ENCODE measurements at places on chromosomes 3 and 15.
A peak's percentile ranks its signal among the peaks of the same experiment; 100 is the strongest.

GRCh38 chr15:52227456-52227855 lies 36.3 kb upstream of the GNB5 start:
- peak; percentile 51 for DNase-seq

DNA sequence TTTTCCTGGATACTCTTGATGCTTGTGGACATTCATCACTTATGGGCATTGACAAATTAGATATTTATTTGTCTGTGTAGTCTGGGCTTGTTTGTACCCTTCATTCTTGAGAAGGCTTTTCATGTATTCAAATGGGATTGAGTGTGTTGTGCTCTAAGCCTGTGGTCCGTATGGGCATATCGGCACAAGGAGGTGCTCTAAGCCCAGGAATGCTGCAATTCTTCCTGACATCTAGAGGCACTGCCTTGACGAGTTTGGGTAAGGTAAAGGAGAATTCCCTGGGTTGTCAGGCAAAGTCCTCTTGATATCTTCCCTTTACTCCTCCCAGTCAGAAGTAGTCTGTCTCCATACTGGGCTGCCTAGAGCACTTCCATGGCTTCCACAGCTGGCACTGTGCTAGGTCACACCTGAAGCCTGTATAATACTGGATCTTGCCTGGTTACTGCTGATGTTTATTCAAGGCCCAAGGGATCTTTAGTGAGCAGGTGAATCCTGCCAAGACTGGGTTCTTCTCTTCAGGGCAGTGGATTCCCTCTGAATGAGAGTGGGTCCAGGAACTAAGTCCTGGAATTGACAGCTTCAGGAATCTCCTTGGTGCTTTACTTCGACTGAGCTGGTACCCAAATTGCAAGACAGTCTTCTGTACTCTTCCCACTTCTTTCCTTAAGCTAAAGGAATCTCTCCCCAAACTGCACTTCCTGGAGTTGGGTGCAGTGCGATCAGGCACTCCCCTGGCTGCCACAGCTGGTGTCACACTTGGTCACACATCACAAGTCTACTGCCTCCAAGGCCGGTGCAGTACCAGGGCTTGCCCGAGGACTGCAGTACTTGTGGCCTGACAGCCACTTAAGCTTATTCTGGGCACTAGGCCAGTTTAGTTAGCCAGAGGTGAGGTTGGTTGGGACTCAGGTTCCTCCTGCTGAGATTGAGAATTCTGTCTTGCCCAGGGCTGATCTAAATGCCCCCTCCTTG lies 46.0 kb downstream of the GALK2 start:
- no peak for DNase-seq

- no peak for DNase-seq
Measured at GRCh38 chr15:78492872-78493271, 14.5 kb upstream of the HYKK start.

- no peak for DNase-seq
Measured at GRCh38 chr3:39733804-39734203, 75.6 kb upstream of the MYRIP start.

- no peak for DNase-seq
Measured at GRCh38 chr3:50630877-50631276, 13.9 kb downstream of the MAPKAPK3 start.

DNA sequence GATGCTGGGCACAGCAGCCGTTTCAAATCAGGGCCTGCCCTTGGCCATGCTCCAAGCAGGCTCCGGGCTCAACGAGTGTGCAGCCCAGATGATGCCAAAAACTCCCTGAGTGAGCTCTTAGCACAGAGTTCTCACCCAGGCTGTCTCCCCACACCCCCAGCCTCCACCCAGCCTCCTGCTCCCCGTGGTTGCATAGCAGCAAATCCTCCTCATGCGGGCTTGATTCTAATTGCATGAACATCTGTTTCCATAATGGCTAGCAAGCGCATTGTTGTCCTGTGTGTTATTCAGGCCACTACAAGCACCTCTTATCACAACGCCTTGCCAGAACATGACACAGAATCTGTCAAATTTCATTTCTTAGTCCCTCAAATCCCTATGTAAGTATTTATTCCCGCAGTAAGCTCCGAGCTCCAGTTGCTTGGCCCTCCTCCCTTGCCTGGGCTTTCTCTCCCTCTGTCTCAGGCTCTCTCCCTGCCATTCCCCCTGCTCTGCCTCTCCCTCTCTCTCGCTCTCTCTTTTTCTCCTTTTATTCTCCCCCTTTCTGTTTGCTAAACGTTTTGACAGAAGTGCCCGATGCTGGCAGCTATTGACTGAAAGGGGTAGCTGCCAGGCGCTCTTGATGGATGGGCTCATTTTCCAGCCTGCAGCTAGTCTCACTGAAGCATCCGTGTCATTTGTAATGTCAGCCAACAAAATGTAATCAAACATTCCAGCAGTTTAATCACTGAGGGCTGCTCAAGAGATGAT lies 306.5 kb downstream of the IL20RB start:
- no peak for DNase-seq

DNA sequence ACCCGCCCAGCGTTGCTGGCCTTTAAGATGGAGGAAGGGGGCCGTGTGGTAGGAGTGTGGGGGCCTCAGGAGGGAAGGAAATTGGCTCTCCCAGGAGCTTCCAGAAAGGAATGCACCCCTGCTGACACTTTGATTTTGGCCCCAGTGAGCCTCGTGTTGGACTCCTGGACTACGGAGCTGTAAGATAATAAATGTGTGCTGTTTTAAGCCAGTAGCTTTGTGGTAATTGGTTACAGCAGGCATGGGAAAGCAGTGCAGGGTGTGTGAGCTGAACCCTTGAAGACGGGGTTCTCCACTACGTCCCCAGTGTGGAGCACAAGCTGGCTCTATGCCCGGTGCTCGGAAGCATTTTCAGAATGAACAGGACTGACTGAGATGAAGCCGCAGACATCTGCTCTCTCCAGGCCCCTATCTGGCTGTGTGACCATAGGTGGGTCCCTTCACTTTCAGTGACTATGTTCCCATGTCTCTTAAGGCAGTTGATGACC lies 22.9 kb upstream of the CGNL1 start:
- DNase-seq = no peak

DNA sequence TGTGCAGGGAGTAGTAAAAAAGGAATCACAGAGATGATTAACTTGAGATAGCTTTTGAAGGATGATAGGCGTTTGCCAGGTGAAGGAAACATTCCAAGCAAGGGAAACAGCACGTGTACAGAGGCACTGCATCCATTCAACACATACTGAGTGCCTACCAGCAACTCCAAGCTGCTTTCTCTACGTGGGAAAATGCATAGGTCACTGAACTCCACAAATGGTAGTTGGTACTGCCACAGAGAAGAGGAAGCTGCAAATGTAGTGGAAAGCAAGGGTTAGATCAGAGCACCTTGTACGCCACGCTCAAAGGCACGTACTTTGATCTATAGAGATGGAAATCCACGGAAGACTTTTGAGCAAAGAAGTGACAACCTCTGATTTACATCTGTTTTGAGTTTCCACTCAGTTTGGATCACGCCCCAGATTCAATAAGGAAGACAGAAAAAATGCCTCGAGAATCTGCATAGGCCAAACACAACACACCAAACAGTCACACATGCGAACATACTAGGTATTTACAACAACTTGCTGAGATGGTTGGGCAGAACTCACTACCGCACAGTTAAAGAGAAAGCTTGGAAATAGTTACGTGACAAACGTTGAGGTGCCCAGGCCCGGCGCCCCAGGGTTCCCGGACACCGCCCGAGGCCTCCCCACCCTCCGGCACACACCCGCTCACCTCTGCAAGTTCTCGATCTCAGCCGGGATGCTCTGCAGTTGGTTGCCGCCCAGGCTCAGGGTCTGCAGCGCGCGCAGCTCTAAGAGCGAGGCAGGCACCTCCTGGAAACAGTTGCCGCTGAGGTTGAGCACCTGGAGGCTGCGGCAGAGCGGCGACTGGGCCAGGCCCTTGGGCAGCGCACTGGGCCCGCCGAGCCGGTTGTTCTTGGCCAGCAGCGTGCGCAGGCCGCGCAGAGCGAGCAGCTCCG lies 826 bp downstream of the LRRC58 start:
- DNase-seq = peak; percentile 38

GRCh38 chr3:106276151-106276550 lies 407.3 kb upstream of the CBLB start:
- no peak for DNase-seq

DNA sequence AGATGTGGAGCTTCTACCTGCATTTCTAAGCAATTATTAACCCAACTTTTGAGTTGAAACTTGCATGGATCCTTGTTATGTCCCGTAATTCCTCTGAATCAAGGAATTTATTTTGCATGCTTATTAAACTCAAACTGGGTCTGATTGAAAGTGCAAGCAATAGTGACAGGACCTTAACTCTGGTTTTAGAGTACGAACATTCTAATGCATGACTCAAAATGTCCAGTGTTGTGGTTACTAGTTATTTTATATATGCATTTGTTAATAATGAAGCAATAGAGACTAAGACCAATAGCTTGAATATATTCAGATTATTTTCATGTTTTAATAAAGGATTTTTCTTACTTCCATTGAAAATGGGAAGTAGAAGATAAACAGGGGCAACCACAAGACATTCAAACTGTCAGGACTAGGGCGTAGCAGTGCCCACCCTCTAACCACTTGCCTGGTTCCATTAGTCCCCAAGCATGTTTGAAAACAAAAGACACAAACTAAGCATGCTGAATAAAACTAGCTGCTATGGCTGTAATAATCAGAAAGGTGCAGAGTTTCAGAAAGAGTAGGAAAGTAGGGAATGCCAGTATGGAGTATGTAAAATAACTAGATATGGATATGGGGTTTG lies 28.1 kb downstream of the OIP5 start:
- DNase-seq = no peak

GRCh38 chr3:195591220-195591619 lies 7.5 kb upstream of the APOD start:
- DNase-seq = no peak

DNA sequence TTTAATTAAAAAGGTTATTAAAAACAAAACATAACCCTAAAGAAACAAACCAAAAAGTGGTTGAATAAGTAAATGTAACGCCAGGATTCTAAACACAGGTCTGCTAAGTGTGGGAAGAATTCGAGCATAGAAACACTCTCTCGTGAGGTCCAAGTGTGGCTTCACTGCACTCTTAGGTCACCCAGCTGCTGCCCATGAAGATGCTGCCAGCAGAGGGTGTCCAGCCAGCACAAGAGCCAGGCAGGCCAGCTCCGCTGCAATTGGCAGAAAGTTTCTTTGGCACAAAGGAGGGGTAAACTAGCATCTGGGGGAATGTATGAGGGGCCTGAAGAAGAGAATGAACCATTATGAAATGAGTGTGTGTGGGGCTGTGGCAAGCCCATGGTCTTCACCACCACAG lies 215.7 kb upstream of the FEZF2 start:
- no peak for DNase-seq

GRCh38 chr3:127706312-127706711 lies 33.6 kb downstream of the ABTB1 start:
- DNase-seq = no peak

- no peak for DNase-seq
Measured at GRCh38 chr3:34258271-34258998, 460.0 kb downstream of the PDCD6IP start.

All from stimulated activated CD4-positive, alpha-beta T cell treated with anti-CD3 and anti-CD28 coated beads, Interleukin-4, amount 100 ng/mL, for 48 hours (primary cell).